ENCODE measurements at places on chromosomes 16 and 17.

GRCh38 chr17:10041287-10041612 is 136.2 kb upstream of the RCVRN start:
- no peak for DNase-seq

- no peak for DNase-seq
These were observed 30.8 kb upstream of the GAS7 start for GRCh38 chr17:10229181-10229580.

GRCh38 chr17:27760069-27760885 is 40.1 kb downstream of the NOS2 start:
- DNase-seq: peak; percentile 71

GRCh38 chr17:44376124-44376523 is 12.5 kb upstream of the FAM171A2 start:
- DNase-seq: peak; percentile 13

- no peak for DNase-seq
These were observed 65.2 kb downstream of the SRCIN1 start for GRCh38 chr17:38540514-38541045.

DNA sequence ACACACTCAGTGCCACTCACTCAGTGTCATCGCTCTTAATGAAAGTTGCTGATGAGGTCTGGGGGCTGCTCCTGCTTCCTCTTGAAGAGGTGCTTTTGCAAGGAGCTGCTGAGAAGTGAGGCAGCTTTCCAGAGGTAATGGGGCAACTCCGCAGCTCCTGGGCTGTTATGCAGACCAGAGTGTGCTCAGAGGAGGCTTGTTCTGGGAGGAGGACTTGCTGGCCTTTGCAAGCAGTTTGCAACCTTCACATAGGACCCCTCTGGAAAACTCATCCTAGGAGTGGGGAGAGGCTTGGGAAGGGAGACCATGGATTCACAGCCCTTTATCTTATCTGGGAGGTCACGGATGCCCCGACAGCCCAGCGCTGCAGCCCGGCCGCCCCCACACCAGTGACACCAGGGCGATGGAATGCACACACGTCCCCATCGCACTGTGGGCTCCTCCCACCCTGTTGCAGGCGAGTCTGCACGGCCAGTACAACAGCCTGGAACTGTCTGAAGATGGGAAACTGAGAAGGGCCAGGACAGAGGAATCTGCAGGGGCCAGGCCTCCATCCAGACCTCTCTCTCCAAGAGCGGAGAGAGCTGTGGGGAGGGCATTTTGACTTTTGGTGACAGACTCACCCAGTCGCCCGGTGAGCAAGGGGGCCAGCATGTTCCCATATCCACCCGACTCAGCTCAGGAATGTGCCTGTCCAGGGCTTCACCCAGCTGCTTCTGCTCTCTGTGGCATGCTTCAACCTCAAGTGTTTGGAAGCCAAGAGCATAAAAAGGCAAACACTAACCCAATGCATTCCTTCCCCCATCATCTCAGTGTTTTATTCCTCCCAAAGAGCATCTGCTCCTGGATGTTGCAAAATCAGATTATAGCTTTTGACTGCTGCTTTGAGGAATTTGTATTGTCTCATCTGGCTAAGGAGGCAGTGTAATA is 78.6 kb upstream of the ZNF469 start:
- DNase-seq: no peak

- no peak for DNase-seq
These were observed 15.8 kb downstream of the GPR142 start for GRCh38 chr17:74383141-74383540.

DNA sequence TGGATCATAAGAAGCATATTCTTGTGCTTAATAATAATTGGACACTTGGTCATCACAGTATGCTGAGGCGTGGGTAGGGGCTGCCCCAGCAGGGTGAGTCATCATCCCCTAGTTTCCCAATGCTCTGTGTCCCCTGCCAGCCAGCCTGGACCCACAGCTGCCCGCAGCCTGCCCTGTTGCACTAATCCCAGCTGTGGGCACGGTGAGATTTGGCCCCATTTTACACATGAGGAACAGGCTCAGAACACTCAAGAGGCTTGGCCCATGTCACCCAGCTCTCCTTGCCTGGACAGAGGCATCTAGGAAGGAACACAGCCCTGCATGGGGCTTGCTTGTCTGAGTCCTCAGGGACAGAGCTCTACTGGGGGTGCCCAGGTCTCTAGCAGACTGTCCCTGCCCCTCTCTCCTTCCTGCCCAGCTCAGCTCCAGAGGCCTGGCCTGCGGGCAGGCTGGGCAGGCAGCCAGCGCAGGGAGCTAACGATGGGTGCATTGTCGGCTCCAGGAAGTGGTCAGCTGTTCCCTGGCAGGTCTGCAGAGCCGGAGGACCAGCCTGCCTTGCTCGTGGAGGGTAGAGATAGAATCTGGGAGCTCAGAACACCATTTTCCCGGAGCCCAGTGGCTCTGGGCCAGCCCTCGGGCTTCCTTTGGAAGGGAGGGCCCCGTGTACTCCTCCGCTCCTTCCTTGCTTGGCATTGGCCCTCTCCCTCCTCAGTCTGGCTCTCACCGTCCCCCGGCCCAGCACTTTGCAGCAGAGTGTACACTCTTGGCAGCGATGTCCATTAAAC is 189.4 kb downstream of the RAB11FIP4 start:
- DNase-seq: no peak

- no peak for DNase-seq
These were observed 16.4 kb downstream of the CDH5 start for GRCh38 chr16:66382966-66383299.

DNA sequence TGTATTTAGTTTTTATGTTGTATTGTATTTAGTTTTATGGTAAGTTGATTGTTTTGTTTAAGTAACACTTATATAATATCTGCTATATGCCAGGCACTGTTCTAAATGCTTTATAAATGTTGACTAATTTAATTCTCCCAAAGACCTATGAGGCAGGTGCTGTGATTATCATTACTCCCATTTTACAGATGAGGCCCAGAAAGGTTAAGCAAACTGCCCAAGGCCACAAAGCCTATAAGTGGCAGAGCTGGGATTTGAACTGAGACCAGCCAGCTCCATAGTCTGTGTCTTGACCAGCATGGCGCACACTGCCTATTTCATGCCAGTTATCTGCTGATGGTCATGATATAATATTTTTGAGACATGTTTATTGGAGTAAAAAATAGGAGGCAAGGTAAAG is 24.0 kb downstream of the IL21R start:
- DNase-seq: no peak
